Sciatic nerve (tissue), 2 donors: ENCODE measurements at places on chromosomes 3 and 15.

DNA sequence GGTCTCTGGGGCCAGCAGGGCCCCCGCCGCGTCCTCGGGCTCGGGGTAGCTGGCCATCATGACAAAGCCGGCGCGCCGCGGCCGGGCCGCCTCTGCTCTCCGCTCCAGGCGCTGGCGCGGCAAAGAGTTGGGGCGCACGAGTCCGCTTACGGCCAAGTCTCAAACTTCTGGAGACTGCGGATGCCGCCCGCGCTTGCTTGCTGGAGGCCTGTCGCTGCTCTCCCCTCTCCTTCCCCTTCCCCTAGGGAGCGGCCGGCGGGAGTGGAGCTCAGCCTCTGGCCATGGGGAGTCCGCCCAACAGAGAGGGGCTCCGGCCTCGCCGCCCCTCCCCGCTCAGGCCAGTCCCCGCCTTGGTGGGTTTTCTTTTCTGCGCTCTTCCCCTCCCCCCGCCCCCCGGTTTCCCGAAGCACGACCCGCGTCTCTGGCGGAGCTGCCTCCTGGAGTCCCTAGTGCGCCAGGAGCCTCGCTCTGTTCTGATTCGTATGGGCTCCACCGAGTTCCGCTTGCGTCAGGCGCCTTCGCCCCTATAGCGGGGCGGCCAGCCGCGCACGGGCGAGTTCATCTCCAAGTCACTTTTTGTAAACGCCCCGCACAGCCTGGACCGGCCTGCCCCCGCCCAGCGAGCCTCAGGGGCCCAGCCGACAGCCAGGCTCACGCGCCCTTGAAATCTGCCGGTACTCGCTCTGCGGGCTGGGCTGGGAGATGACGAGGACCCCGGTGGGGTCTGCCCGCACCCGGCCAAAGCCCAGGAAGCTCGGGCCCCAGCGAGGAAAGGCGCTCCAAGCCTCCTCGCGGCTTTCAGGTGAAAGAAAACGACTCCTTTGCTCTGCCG, at the start of the genes FOXL2 and FOXL2NB:
TSS of gene FOXL2 (minus strand) at position 475 of the 832 bp plus-strand sequence. CDS start at position 60, 415 bp downstream.
TSS of gene FOXL2NB (plus strand) at position 555 of the 832 bp plus-strand sequence. CDS start at position 703, 148 bp downstream.
- DNase-seq, result no peak

GRCh38 chr3:151869181-151869580, 4.3 kb upstream of the SUCNR1 start:
- DNase-seq, result no peak

DNA sequence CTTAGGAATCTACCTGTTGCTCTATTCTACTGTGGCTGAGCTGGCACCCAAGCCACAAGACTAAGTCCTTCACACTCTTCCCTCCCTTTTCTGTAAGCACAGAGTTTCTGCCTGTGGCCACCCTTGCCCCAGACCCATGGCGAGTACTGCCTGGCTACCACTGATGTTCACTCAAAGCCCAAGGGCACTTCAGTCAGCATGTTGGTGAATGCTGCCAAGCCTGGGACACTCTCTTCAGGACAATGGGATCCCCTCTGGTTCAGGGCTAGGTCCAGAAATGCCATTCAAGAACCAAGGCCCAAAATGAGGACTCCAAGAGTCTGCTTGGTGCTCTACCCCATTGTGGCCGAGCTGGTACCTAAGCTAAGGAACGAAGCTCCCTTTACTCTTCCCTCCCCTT, 184.2 kb downstream of the FGF12 start:
- DNase-seq, result no peak

GRCh38 chr3:194129581-194130133, 6.3 kb upstream of the HES1 start:
- peak; percentile 72 for DNase-seq

- DNase-seq, result no peak
Measured at GRCh38 chr3:54342676-54343075, 220.3 kb downstream of the CACNA2D3 start.

DNA sequence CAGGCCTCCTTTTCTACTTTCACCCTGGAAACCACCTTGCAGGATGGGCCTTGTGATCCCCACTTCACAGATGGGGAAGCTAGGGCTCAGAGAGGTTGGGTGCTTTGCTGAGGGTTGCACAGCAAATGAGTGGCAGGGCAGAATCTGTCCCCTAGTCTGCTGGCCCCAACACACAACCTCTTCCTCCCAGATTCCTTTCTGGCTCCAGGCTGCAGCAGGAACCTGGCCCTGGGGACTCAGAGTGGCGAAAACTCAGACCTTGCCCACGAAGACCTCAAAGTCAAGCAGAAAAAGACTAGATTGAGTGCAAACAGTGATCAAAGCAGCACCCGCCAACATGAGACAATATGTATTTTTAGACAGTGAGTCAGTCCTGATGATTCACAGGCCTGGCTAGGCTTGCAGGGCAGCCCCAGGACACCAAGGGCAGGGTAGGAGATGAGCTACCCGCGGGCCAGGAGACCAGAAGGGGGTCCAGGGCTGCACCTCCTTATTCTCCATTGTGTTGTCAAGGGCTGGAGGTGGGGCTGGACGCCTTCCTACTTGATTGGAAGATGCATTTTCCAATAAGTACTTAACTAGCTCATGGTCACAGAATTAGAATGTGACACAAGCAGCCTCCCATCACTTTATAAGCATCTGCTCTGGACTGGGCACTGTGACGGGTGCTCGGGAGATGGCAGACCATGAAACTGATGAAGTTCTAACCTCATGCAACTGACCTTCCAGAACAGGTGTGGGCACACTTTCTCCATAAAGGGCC, 23.9 kb downstream of the GOLGA6L2 start:
- DNase-seq, result peak; percentile 15

DNA sequence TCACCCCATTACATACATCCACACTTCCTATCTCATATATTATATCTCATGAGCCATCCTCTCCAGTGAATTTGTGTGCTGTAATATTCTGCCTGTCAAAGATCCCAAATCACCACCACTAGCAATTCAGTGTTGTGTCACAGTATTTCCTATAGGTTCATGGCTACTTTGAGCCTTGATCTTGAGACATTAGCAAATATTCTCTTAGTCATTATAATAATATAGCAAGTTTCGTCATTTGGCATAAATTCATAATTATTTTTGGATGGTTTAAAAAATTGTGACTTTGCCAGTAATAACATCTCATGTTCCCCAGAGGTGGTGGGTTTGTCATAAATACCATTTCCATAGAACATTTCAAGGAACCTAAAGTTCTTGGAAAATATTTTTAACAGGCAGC, 47.7 kb downstream of the CMSS1 start:
- DNase-seq, result no peak

DNA sequence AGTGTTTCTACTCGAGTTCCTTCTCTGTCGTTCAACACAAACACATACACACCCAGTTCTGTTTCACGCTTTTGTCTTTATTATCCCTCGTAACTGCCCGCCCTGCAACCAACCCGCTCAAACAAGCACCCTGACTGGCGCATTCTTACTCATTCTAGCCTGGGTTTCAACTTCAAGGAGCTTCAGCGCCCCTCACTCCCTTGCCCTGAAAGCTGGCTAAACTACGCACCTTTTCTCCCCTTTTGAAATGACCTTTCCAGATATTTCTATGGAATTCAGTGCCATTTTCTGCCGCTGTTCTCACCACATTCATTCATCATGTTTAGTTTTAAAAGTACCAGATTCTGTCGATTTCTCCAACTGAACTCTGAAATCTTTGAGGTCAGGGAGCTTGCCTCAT, 653 bp upstream of the MFSD1 start:
- no peak for DNase-seq

DNA sequence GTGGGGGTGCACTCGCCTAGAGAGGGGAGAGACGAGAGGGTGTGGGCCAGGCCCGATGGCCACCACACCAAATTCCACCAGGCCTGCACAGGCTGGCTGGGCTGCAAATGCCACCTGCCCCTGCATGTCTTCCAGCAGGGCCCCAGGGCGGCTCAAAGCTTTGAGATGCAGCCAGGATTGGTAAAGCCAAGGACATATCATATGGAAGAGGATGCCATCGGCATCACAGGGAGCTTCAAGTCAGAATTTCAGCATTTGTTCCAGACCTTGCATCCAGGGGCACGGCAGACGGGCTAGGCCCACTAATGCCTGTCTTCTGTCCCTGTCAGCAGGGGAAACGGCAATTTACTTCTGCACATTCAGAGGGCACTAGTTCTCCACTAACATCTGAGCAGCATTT, 97.8 kb downstream of the NUP210 start:
- no peak for DNase-seq

- no peak for DNase-seq
Measured at GRCh38 chr3:45319996-45320305, 68.4 kb upstream of the LARS2 start.

- no peak for DNase-seq
Measured at GRCh38 chr3:184770541-184770940, 41.4 kb upstream of the VPS8 start.

GRCh38 chr15:34732430-34732829, 22.4 kb downstream of the GJD2 start:
- DNase-seq, result no peak

- DNase-seq, result no peak
Measured at GRCh38 chr15:98308117-98308516, 340.2 kb upstream of the IGF1R start.

- peak; percentile 65 for DNase-seq
Measured at GRCh38 chr3:126212620-126213378, 32.4 kb upstream of the ALDH1L1 start.

DNA sequence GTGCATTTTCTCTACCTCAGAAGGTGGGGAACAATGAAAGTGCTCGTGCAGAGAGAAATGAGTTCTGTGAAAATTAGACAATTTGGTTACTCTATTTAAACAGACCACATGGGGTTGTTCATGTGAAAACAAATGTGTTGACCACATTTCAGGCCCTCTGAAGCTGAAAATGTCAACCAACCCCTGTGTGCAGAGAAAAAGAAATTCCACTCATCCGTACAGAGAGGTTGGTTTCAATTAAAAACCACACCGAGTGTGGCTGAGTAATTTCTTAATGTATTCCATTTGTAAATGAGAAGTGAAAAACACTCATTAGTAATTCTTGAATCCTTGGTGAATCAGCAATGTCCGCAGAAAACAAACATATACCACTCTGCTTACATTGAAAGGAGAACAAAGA, 46.9 kb upstream of the SLC7A14 start:
- DNase-seq, result no peak

DNA sequence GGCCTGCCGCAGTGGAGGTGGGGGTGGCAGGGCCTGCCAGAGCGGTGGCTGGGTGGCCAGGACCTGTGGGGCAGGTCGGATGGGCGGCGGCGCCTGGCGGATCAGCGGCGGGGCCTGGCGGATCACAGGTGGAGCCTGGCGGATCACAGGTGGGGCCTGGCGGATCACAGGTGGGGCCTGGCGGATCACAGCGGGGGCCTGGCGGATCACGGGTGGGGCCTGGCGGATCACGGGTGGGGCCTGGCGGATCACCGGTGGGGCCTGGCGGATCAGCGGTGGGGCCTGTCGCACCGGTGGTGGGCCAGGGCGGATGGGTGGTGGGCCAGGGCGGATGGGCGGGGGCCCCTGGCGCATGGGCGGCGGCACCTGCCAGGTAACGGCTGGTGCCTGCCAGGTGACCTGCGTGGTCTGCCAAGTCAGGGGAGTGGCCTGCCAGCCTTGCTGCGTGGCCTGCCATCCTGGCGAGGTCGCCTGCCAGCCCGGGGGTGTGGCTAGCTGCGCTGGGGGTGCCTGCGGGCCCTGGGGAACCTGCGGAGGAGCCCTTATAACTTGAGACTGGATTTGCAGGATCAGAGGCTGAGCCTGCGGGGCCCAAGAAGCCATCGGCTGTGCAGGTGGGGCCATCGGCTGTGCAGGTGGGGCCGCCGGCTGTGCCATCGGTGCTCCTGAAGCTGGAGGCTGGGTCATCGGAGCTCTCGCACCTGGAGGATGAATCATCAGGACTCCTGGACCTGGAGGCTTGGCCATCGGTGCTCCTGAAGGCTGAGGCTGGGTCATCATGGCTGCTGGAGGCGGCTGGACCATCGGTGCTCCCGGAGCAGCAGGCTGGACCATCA, 1.3 kb downstream of the MAGEL2 start:
- DNase-seq, result no peak

GRCh38 chr3:143726727-143727126, 121.5 kb downstream of the SLC9A9 start:
- no peak for DNase-seq

DNA sequence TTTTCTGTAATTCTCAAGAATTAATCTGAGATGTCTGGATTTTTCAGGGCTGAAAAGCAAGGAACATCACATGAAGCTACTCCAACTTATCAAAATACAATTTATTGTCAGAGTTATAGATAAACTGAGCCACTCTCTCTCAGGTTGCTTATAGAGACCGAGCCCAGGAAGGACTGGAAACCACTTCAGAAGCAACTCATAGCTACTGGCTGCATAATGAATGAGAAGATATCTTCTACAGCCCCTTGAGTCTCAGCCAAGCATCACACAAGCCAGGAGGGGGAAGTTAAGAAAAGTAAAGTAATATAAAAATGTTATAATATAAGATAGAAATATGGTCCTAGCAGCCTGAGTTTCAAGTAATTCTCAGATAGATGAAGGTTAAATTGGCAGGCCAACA, 186.0 kb downstream of the TNIK start:
- no peak for DNase-seq

DNA sequence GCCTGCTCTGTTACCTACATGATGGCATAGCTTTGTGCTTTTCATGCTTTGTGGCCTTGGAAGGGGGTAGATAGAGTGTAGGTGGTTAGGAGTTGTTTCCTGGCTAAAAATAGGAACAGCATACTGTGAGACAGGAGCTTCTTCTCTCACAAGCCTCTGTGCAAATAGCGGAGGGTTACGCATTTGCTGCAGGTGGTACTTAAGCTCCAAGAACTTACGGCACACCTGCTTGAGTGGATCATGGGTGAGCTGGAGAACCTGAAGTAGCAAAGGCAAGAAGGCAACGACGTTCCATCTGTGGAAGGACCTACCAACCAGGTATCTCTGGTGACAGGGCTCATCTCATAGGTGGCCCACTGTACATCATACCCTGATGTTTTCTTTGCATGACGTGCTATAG, 66.0 kb downstream of the ST6GAL1 start:
- peak; percentile 23 for DNase-seq

- DNase-seq, result no peak
Measured at GRCh38 chr3:41138146-41138545, 61.2 kb upstream of the CTNNB1 start.

DNA sequence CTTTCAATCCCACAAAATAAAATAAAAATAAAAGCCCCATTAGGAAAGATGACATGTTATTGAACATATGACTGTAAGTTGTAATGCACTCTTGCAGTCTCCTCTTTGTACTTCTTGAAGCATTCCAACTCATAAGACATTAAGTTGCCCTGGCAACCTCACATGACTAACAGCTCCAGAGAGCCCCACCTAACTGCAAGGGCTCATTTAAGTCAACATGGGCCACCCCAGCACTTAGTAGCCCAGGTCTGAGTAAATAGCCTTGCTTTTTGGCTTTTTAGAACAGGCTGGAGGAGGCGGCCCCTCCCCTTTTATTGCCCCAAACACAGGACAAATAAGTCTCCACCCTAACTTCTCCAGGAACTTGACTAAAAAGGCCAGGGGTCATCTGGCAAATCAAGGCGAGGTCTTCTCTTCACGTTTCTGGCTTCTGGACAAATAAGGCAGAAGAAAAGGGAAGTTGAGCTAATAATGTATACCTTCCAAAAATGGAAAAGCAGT, 135.1 kb downstream of the TMCO5A start:
- no peak for DNase-seq

GRCh38 chr3:194757647-194758061, 72.0 kb downstream of the FAM43A start:
- DNase-seq, result no peak
